ENCODE measurements at places on chromosomes 16 and 17.
A peak's percentile ranks its signal among the peaks of the same experiment; 100 is the strongest.

DNA sequence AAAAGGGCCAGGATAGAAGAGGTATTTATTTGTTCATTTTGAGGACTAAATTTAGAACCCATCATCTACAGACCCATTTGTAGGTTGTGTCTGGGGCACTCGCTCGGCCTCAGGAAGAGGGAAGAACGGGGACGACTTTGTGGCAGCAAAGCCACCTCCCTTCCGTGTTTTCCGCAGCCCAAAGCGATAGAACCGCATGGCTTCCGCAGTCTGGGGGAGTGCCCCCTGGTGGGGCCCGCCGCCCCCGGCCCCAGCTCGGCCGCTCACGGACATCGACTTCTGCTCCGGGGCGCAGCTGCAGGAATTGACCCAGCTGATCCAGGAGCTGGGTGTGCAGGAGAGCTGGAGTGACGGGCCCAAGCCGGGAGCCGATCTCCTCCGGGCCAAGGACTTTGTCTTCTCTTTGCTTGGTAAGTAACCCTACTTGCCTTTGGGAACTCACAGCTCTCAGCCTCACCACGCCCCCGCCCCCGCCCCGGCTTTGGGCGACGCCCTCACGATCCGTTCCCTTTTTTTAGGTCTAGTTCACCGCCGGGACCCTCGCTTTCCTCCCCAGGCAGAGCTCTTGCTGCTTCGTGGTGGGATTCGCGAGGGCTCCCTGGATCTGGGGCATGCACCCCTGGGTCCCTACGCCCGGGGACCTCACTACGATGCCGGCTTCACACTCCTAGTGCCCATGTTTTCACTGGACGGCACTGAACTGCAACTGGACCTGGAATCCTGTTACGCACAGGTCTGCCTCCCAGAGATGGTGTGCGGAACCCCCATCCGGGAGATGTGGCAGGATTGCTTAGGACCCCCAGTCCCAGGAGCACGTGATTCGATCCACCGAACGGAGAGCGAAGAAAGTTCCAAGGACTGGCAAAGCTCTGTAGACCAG, 681 bp downstream of the TMEM102 start:
- DNase-seq = peak; percentile 47

GRCh38 chr17:21113716-21114115, 13.0 kb upstream of the DHRS7B start:
- no peak for DNase-seq

DNA sequence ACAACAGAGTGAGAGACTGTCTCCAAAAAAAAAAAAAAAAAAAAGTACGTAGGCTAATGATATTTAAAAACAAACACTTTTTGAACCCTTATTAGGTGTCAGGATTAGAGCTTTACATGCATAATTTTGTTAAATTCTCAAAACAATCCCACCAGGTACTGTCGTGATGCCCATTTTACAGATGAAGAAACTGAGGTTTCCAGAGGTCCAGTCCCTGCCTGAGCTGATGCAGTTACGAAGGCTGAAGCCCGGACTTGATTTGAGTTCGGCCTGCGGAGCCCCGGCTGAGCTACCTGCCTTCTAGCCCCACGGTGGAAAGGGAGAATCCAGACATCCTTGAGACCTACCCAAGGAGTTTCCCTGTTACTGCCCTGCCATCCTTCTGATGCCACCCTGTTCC, 137.5 kb upstream of the EEF2KMT start:
- no peak for DNase-seq

DNA sequence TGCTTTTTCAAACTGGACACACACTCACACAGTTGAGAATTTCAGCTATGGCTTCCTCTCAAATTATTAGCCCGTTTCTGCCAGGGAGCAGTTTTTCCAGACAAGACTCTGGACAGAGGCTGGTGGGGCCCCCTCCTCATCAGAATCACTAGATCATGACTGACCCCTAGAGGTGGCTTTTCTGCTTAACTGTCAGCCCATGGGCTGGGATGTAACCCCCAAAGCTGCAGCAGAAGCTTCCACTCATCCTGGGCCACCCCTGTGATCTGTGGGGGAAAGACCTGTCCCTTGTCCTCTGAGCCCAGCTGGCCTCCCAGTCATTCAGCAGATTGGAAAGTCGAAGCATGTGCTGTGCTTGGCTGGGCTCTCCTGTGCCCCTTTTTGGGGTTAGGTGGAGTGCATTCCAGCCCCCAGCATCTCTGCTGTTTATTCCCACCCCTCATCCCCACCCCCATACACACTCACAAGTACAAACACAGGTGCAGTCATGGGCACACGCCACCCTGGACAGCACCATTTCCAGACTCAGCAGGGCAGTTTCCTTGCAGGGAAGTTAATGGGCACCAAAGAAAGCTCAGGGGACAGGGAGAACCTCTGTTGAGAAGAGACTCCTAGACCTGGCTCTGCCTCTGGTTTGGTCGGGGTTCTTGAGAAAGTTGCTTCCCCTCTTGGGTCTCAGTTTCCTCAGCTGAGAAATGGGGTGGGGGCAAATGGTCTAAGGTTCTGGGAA, 77.6 kb upstream of the RBL2 start:
- no peak for DNase-seq

DNA sequence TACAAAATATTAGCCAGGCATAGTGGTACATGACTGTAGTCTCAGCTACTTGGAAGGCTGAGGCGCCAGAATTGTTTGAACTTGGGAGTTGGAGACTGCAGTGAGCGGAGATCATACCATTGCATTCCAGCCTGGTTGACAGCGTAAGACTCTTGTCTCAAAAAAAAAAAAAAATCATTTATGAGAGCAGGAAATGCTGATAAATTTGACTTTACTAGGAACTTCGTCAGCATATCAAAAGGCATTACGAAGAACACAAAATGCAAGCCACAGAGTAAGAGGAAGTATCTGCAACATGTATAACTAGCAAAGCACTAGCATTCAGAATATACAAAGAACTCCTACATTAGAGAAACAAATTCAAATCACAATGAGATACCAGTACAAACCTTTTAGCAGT, 279.3 kb downstream of the ZFHX3 start:
- DNase-seq = no peak

DNA sequence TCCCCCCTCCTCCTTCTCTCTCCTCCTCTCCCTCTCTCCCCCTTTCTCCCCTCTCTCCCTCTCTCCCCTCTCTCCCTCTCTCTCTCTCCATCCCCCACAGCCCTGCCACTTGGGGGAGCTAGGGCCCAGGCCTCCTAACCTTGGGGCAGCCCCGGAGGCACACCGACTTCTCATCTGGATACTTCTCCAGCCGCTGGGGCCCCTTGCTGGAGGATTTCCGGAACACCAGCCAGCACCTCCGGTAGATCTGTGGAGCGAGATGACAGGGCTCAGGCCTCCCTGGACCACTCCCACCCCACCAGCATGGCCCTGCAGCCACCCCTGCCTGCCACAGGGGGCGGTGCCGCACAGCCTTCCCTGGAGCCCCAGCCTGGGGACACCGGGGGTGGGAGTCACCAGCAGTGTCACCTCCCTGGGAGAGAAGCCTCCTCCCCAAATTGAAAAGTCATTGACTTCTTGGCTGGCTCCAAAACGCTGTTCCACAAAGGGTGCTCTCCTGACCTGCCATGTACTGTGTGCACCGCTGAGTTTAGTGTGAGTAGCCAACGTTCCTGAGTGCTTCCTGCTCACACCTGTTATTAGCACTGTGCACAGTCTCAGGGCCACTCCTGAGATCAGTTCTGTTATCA, 10.5 kb downstream of the DOK4 start:
- peak; percentile 52 for DNase-seq

DNA sequence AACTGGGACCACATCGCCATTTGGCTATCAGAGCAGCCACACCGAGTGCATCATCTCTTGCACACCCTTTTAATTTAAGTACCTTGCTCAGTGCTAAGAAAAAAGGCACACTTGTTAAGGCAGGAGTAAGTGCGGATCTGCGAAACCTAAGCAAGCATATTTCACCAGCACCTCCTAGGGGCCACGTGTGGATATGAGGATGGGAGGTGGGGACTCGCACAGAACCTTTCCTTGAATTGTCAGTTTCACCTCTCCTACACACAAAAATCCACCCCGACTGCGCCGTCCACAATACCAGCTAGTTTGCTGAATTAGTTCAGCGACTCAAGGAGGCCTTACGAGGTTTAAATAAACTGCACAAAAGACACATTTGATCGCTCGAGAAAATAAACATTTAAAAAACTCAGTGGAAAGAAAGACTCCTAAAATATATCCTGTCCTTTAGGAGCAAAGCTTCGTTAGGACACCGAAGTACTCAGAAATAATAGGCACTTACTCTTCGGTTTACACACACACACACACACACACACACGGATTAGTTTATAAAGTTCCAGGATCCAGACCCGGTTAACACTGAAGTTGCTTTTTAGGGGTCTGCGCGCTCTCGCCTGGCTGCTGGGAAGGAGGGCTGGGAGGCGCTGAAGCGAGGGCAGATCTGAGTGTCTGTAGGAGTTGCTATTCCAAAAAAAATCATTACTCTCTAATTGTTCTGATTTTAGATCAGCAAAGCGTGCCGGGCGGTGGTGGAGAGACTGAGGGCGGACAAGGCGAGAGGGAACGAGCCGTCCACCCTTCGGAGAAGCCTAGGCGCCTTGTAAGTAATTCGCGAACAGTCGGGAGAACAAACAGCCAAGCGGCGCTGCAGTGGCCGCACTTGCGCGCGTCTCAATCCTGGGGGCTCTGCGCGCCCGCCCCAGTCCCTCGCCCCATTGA, 1.0 kb upstream of the KCNJ2 start:
- DNase-seq = no peak

Measured in activated CD4-positive, alpha-beta T cell treated with anti-CD3 and anti-CD28 coated beads, Interleukin-2, amount 50 U/mL, for 1 hour (primary cell).